Pons (tissue), 1 donor: ENCODE measurements at places on chromosomes 7 and 10.
A peak's percentile ranks its signal among the peaks of the same experiment; 100 is the strongest.

GRCh38 chr7:29372351-29373090 lies 177.9 kb downstream of the CHN2 start:
- DNase-seq = no peak

- DNase-seq = no peak
Measured at GRCh38 chr7:94393246-94394108, 1.2 kb upstream of the COL1A2 start.

DNA sequence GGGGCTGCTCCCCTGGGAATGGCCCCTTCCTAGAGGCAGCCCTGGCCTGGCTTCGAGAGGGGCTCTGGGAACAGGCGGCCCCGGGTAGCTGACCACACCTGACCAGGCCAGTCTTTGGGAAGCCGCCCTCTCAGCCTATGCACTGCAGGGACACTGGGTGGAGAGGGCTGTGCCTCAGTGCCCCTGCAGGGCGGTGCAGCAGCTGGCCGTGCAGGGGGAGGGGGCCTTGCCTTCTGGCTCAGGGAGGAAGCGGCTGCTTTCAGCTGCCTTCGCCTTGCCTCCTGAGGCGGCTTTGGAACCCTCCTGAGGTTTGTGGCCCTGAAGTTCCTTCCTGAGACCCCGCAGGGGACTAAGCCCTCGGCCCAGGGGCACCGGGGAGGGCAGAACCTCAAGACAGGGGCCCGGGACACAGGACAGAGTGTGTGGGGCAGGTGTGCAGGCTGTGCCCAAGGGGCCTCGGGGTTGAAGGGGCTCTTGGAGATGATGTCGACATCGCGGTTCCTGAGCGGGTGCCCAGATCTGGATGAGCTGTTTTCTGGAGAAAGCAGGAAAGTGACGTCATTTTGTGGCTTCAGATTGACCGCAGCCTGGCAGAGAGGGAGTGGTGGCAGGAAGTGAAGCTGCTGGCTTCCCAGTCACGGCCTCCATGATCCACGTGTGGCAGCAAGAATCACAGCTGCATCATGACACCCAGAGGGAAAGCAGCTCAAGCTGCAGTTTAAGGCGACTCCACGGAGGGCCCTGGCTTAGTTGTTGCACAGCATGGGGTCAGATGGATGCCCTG lies 17.7 kb downstream of the ADAM8 start:
- DNase-seq = peak; percentile 75

GRCh38 chr7:15685358-15686294 lies 857 bp downstream of the MEOX2 start:
- no peak for DNase-seq

GRCh38 chr10:132247943-132248342 lies 59.8 kb downstream of the STK32C start:
- no peak for DNase-seq

DNA sequence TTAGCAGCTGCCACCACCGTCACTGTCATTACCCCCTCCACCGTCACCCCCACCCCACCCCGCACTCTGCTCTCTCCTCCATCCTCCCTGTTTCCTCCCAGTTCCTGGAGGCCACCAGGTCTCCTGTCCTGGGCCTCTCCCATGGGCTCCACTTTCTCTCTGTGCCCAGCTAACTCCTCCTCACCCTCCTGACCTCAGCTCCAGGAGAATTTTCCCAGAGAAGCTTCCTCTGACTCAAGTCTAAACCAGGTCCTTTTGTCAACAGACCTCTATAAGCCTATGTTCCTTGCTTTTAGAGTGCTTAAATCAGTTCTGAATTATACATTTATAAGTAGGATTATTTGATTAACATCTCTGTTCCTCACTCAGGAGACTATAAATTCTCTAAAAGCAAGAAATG lies 150.0 kb downstream of the ARHGAP12 start:
- DNase-seq = no peak

DNA sequence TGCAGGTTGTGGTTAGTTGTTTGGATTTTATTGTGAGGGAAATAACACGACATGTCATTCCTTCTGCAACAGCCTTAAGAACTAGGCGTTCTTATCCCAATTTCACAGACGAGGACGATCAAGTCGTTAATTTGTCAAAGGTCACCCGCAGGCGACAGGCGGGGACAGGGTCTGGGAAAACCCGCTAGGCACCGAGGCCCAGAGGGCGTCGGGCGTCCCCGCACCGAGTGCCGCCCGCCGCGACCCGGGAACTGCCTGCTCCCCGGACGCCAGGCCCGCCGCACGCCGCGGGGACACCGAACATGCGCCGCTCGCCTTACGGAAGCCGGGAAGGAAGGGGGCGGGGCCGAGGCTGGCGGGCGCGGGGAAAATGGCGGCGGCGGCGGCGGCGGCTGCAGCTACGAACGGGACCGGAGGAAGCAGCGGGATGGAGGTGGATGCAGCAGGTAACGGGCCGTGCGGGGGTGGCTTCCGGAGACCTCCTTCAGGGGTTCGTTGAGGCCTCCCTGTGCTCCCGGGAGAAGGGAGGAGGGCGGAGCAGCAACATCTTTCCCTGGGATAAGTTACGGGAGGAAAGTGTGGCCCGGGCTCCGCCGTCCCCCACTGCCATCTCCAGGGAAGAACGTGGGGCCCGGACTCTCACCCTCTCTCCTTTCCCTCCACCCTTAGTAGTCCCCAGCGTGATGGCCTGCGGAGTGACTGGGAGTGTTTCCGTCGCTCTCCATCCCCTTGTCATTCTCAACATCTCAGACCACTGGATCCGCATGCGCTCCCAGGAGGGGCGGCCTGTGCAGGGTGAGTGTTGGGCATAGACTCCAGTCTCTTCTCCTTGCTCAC lies at the start of gene COPS6:
COPS6 (plus strand) TSS at position 349 of the 837 bp plus-strand sequence; CDS start at position 371, 22 bp downstream.
- DNase-seq = peak; percentile 46

DNA sequence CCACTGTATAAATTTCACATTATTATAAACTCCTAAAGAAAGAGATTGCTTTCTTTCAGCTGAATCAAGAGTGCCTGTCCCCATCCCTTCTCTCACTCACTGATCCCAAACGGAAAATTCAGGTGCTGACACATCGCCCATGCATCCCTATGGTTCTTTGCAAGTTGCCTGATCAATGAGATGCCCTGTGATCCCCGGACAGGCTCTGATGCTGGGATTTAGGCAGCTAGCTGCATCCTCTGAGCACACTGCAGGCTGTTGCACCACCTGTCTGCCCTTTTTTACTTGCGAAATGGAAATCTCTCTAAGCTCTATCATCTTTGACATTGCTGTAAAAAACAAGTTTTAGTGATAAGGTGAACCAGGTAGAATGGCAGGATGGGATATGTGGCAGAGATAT lies 456.5 kb downstream of the GATA3 start:
- DNase-seq = no peak
